ENCODE measurements at places on chromosomes 11 and 22.

- no peak for DNase-seq
These were observed 14.3 kb downstream of the POLR2F start for GRCh38 chr22:37967637-37968451.

GRCh38 chr11:2752923-2753322 is 53.1 kb upstream of the KCNQ1OT1 start:
- DNase-seq = no peak

DNA sequence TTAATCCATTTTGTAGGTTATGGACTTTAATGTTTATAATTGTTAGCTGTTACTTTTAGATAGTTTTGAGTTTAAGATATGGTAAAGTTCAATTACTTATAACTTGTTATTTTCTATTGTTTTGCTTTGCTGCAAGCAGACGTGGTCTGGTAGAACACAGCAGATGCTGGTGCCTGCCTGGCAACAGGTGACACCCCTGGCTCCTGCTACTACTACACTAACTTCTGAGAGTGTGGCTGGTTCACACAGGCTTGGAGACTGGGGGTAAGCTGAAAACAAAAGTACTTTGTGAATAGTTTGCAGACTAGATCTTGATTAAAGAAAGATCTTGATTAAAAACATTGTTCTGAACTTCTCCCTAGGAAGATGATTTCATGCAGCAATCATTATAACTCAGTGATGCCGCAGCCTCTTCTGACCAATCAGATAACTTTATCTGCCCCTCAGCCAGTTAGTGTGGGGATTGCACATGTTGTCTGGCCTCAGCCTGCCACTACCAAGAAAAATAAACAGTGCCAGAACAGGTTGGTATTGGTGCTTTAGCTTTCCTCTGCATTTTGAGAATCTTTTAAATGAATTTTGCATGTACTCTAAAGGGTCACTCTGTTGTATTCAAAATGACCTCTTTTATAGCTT is 90.4 kb downstream of the HIPK3 start:
- no peak for DNase-seq

DNA sequence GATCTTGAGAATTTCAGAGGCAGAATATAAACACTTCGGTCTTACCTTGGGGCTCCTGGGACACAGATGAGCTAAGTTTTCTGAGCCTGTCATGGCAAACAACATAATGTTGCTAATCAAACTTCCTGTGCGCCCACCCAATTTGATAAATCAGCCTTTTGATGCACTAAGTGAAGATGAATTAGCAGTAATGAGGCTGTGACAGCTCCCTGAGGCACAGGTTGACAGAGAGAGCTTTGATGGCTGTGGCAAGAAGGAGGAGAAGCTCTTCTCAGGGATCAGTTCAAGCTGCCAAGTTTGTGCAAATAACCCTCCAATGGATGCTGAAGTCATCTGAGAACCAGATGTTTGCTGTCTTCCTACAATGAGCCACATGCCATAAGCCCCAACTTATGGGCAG is 34.4 kb downstream of the DRD2 start:
- no peak for DNase-seq

- DNase-seq = no peak
These were observed 19.9 kb upstream of the CTSC start for GRCh38 chr11:88357323-88358039.

GRCh38 chr11:45371251-45372115 is 85.3 kb upstream of the SYT13 start:
- peak; percentile 10 for DNase-seq
